Osteoblast (primary cell): ENCODE measurements at places on chromosomes 4 and X. TPM values are rescaled to one million over a fixed set of nuclear protein-coding genes. Genes with fewer than 3 reads are reported as not detected.

DNA sequence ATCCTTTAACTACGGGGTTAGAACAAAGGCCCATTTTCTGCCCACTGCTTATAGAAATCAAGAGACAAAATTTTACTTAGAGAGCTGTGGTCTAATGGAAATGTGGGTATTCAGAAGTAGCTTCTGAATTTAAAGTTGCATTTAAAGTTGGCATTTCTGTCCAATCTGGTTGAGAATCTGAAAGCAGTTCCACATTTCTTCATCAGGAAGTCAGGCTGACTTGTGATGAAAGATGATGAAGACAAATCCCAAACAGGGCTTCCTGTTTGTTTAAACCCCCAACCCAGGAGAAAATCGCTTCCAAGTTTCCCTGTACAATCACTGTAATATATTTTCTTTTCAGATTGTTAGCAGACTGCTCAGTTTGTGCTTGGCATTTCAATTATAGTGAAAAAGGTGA is 345.3 kb downstream of the SPRY1 start:
- DNase-seq: no peak

DNA sequence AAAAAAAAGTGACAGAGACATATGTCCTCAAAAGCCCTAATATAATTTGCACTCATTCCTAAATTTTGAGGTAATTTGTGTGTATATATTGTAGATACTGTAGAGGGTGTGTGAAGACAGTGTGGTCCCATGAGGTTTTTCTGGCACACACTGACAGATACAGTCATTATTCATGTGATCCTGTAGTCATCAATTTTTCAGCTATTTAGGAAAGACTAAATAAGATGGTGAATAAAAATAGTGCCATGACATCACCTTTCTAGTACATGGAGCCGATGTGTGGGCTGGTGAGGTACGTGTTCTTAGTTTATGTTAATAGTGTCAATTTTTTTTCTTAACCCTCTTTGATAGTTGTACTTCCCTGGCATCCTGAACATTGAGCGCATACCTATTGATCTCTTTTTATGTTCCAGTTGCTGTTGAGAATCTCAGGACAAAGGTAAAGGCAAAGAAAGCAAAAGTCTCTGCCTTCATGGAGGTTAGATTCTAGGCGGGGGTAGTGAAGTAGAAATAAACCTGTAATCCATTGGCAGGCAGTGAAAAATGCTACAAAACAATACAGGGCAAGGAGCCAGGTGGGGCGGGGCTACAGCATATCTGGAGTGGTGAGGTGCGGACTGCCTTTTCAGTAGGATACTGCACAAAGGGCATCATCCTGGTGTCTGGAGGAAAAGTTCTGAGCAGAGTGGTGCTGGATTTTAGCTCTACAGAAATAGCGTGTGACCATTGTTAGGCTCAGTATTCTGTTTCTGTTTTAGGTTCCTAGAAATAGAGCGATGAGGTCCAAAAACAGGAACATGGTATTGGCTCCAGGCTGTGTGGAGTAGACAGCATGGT is 93.8 kb downstream of the ARHGAP10 start:
- peak; percentile 73 for DNase-seq

- DNase-seq: no peak
These were observed 211.2 kb downstream of the COX18 start for GRCh38 chr4:72858328-72858727.

DNA sequence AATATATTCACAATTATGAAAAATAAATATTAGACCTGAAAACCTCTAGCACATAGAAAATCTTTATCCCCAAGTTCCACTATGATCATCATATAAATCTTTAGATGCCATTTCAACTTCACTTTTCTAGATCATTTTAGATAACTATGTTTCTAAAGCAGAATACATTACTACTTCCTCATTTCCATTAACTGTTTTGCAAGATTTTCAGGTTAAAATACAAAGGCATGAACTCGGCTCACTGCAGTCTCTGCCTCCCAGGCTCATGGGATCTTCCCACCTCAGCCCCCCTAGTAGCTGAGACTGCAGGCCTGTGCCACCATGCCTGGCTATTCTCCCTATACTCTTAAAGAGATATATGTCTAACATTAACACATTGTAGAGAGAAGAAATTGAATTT is 1365.9 kb upstream of the AGA start:
- no peak for DNase-seq

DNA sequence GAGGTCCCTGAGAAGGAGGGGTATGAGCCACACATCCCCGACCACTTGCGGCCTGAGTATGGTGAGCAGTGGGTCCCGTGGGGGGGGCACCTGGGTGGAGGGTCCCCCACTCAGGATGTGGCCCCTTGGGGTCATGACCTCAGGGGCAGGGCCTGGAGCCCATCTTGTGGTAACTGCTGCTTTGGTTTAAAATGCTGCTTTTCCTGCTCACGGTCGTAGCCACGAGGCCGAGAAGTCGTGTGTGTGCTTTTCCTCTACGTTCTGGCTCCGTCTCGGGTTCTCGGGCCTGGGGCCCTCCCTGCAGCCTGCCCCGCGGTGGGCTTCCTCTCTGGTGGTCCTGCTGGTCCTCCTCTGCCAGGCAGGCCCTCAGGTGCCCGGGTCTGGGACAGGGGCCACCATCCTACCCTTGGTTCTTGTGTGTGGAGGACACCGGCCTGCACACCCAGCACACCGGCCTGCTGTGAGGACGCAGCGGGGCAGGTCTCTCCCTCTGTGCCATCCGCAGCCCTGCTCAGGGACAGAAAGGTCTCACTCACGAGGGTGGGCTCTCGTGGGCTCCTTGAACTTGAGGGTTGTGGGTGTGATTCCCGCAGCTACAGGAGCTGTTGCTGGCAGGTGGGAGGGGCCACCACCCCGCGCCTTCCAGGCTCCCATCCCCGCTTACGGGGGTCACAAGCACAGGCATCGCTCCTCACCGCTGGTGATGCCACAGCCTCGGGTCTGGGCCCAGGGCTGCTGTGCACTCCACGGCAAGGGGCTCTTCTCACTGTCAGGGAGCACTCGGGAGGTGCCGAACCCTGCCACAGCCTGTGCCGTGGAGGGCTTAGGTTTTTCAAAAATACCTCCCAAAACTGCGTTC is 19.6 kb downstream of the UVSSA start:
- DNase-seq: peak; percentile 85

DNA sequence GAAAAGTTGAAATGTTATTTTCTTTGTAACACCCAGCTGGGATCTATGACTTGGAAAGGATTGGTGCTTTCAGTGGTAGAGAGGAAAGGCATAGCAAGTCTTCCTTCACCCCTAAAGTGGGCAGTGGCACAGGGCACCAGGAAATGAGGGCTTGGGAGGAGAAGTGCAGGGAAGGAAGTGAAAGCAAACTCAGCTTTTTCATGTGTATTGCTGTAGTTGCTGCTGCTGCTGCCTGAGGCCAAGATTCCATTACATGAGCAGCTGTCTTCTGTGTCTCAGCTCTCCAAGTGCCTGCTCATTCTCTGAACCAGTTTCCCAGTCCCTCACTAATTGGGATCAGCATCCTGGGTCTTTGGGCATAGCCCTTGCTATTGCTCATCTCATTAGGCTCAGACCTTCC is 2.6 kb downstream of the HCCS start:
- DNase-seq: no peak

DNA sequence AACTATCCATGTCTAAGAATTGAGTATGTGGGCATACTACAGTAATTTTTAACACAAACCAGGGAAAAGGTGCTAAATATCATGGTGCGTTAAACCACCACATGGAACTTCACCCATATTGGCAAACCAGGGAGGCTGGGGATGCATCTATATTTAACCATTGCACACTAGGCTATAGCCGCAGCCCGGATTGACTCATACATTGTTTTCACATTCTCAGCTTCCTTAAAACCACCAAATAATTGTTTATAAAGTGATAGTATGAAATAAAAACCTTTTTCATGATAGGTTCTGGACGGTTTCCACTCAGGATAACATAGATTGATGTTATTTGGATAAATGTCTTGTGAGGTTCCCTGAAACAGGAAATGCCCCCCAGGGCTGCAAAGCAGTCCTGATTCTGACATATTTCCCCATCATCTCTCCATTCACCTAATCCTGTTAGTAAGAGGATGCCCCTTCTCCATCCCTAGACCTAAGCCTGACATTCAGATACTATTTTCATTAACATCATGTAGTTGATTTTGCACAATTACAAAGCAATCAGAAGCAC is 7.9 kb downstream of the COL25A1 start:
- no peak for DNase-seq

GRCh38 chr4:183105092-183105491 is 6.0 kb downstream of the WWC2 start:
- DNase-seq: no peak

BTK gene
- total RNA-seq: not detected in 2 replicates

DNA sequence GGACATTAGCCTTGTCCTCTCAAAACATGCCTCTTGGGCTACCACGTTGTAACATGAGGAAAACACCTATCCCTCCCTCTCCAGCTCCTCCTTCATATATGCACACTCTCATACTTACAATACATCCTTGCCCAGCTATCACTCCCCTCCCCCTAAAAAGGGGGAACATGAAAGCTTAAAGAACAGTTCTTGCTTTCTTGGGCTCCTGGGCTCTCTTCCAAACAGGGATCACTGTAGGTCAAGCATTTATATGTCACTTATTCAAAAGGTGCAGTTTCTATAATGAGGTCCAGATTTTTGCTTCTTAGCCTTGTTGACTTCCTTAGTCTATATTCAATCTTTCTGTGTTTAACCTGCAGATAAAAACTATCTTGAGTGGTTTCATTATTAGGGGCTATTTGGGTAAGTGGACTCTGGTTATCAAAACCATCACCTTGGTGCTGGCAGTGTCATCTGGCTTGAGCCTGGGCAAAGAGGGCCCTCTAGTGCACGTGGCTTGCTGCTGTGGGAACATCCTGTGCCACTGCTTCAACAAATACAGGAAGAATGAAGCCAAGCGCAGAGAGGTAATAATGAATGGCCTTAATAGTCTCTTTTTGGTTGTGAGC is 119.4 kb downstream of the AKAP4 start:
- DNase-seq: no peak

- DNase-seq: peak; percentile 72
These were observed 5.4 kb upstream of the SH3BP2 start for GRCh38 chr4:2787230-2788100.

DNA sequence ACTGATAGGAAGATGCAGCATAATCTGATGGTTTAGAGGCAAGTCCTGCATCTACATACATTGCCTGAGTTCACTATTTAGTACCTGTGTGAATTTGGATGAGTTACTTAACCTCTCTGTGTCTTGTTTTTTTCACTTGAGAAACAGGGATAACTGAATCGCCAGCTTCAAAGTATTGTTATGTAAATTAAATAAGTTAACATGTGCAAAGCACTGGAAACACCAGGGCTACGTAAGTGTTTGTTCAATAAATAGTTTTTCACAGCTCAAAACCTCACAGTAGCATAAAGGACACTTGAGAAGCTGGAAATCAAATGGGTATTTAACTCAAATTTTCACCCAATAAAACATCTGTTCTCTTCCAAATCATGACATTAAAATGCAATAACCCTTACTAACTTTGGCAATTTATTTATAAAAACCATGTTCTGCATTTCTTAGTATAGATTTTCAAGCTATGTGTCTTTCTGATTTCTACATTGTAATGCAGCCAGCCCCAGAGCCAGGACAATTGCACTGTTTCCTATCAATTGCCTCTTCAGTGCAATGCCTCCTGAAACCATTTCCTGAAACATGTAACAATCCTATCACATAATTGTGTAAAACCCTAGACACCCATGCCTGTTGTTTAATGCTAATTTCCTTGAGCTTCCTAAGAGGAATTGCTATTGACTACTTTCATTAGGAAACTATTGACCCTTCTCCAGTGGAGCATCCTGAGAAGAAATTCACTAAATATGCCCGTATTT is 177.1 kb downstream of the UNC5C start:
- DNase-seq: no peak

DNA sequence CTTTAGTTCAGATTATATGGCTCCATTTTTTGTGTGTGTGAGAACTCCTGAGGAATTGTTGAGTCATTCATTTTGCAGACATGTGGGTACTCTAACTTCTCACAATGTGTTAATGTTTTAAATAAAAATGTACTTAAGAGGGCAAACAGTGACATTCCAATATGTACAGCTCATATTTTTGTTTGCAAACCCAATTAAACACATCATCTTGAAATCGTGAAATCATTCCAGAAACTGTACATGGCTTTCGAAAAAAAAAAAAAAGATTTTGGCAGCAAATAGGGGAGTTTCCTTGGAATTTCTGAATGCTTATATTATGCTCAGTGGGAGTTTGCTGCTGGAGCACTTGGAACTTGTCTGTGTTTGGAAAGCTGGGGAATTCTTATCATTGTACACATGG is 85.0 kb downstream of the HPGD start:
- no peak for DNase-seq

DNA sequence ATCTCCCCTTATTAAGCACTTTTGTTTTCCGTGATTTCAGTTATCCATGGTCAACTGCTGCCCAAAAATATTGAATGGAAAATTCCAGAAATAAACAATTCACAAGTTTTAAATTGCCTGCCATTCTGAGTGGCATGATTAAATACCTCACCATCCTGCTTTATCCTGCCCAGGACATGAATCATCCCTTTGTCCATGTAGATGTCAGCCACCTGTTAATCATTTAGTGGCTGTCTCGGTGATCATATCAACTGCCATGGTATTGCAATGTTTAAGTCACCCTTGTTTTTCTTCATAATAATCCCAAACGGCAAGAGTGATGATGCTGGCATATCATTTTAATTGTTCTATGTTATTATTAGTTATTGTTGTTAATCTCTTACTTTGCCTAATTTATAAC is 79.8 kb upstream of the LHFPL1 start:
- DNase-seq: no peak

- no peak for DNase-seq
These were observed 28.5 kb upstream of the TSR2 start for GRCh38 chrX:54411732-54412131.

GRCh38 chrX:11579636-11580600 is 85.8 kb downstream of the ARHGAP6 start:
- no peak for DNase-seq

TRIM61 gene
- 3.8 and 4.7 TPM in 2 replicates for total RNA-seq
